Activated CD8-positive, alpha-beta memory T cell treated with anti-CD3 and anti-CD28 coated beads for 1 hour (primary cell): ENCODE measurements at places on chromosomes 5 and 9.

GRCh38 chr5:134133995-134134541 lies 19.6 kb downstream of the TCF7 start:
- DNase-seq: no peak

DNA sequence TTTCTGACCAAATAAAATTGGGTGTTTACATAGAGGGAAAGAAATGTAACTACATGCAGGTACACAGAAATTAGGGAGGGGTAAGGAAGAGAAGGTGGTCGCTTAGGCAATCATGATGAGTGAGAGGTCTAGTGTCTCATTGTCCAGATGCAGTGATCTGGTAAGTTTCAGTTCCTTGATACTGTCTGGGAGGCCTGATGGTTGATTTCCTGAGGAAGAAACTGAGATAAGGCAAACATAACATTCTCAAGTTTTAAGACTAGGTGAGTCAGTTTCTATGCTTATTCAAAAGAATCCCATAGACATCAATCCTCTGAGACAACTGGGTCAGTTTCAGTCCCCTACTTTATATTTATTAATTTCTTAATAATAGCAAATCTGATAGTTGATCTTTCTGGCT lies 843.3 kb upstream of the CDH10 start:
- DNase-seq: no peak

- no peak for DNase-seq
Observed at GRCh38 chr5:100900142-100900795, 2.8 kb downstream of the ST8SIA4 start.

DNA sequence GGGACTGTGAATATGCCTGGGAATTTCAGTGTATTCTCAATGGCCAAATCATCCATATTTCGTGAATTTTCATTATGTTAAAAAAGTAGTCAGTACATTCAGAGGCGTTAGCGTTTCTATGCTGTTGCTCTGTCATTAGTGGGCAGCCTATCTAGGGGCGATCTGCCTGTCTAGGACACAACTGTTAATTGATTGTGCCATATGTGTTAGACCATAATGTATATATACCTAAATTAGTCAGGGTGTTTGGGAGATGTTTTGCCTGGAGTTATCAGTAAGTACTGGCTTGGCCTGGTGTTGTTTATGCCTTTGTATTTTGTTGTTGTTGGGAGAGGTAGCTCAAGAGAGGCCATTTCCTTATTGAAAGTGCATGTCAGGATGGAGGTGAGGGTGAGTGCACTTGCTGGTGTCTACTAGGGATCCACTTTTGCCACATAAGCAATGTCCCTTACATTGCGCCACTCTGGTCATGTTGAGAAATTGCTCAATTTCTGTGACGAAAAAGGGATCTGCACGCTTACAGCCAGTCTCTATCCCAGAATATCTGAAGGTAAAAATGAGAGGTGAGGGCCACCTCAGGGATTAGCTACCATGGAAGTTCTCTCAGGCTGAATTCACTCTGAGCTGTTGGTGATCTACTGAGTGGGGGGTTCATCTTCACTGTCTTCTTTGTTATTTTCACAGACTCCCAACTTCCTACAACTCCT lies 123.3 kb downstream of the ST8SIA4 start:
- no peak for DNase-seq
